ENCODE measurements at places on chromosomes 13 and 19.
A peak's percentile ranks its signal among the peaks of the same experiment; 100 is the strongest.

DNA sequence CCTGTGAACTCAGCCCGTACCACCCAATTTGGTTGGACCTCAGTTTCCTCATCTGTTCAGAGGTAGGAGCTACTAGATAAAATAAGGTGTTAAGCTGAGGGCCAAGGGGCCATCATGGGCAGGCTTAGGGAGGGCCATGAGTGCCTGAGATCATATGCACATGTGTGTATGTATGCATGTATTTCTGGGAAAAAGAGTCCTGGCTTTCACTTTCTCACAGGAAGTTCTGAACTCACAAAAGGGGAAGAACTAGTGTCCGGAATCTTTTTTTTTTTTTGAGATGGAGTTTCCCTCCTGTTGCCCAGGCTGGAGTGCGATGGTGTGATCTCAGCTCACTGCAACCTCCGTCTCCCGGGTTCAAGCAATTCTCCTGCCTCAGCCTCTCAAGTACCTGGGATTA, 18.9 kb downstream of the TGFB1 start:
- no peak for DNase-seq

- no peak for DNase-seq
Measured at GRCh38 chr19:57071444-57071843, 48.3 kb upstream of the USP29 start.

- no peak for DNase-seq
Measured at GRCh38 chr19:47319923-47320871, 10.5 kb downstream of the C5AR1 start.

DNA sequence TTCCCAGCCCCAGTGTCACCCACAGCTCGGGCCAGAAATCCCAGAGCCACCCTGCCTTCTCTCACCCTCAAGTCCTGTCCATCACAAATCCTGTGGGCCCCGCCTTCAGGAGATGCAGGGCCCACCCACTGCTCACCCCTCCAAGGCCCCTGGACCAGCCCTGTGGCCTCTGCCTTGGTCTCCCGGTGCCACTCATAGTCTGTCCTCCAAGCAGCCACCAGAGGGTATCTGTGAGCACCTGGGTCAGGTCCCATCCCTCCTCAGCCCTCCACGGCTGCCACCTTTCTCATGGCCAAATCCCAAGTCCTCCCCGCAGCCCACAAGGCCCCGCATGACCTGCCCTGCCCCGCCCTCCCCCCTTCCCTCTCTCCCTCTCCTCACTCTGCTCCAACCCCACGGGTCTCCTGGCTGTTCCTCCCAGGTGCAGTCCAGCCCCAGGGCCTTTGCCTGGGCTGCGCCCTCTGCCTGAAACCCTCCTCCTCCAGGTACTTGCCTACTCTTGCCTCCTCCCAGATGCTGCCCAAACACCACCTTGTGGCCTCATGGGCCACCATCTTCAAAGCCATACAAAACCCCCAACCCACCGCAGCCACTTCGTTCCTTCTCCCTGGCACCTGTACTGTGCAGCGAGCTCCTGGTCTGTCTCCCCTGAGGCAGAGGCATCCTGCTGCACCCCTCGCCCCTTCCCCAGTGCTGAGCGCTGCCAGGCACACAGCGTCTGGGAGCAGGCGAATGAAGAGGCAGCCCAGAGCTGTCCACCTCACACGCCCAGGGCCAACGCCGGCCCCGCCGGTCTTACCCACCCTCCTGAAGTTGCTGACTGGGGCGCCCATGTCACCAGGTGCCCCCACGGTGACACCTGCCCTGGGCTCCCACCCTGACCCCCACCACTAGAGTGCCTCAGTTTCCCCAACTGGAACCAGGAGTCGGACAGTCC, 13.2 kb upstream of the UQCR11 start:
- peak; percentile 47 for DNase-seq

GRCh38 chr13:88676016-88676415, 1004.8 kb downstream of the SLITRK5 start:
- no peak for DNase-seq

- no peak for DNase-seq
Measured at GRCh38 chr13:112182846-112183531, 116.0 kb downstream of the SOX1 start.

DNA sequence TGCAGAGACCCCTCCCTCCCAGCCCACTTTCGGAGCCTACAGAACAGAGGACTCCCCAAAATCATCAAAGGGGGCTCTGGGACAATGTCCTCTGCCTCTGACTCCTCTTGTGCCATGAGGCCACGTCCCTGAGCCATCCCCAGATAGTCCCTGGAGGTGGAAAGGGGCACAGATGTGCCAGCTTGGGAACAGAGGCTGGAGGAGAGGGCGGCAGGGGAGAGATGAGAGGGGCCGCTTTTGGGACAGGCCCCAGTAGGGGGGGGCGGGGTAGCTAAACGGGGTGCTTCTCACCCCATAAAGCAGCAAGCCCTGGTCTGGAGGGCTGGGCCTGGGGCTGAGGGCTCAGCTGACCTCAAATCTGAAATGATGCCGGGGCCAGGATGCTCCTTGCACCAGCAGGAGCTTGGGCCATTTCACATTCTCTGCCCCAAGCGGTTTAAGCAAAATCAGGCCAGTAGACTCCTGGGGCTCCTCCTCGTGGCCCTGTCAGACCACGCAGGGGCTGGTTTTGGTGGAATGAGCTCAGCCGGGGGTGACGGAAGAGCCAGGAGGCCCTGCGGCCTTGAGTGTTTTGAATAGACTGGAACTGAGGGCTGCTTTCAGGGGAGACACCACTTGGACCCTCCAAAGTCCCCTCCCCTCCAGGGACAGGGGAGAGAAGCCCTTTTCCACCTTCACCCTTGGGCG, 27.1 kb downstream of the ONECUT3 start:
- DNase-seq = no peak

GRCh38 chr19:11921852-11922495, 2.9 kb upstream of the ZNF700 start:
- no peak for DNase-seq

DNA sequence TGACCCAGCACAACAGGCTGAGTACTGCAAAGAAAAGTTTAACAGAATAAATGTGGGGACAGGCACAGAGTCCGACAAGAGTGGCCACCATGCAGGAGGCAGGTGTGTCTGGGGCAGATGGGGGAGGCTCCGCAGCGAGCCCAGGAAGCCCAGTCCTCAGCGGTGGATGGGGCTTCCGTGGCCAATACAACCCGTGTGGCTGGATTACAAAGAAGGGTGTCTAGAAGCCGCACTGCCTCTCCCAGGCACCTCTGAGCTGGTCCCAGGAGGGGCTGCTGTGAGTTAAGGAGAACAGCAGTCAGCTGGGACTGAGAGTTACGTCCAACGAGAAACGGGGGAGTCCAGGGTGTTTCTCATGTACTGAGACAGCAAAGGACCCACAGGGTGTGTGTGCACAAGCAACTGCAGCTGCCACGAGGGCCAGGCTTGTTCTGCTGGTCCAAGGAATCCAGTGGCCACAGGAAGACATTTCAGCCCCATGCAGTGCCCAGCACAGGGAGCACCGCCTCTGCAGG, 70.2 kb downstream of the SPACA7 start:
- no peak for DNase-seq

GRCh38 chr19:58361900-58362271, 665 bp downstream of the ZNF497 start:
- peak; percentile 55 for DNase-seq

DNA sequence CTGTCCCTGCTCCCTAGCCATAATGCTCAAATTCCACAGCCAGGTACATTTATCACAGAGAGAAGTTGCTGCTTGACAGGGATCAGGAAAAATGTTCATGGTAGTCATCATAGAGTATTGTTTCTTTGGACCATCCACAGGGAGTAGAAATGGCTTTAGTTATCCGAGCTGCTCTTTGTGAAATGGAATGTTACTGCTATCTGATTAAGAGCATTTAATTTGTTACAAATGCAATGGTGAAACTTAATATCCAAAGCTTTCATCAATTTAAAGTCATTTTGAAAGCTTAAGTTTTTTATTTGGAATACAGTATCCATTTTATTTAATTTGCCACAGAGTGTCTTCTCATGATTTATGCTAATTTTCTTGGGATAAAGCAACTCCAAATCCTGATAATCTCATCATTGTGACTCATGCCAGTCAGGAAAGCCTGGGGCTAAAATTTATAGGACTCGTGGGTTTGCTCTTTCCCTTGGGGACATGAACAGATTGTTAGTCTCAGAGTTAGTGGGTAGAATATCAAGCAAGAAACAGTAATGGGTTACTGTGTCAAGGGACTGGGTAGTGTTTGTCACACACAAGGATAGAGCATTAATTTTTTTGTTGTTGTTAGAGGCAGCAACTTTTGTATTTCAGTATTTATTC, 59.8 kb downstream of the SCEL start:
- DNase-seq = peak; percentile 1

DNA sequence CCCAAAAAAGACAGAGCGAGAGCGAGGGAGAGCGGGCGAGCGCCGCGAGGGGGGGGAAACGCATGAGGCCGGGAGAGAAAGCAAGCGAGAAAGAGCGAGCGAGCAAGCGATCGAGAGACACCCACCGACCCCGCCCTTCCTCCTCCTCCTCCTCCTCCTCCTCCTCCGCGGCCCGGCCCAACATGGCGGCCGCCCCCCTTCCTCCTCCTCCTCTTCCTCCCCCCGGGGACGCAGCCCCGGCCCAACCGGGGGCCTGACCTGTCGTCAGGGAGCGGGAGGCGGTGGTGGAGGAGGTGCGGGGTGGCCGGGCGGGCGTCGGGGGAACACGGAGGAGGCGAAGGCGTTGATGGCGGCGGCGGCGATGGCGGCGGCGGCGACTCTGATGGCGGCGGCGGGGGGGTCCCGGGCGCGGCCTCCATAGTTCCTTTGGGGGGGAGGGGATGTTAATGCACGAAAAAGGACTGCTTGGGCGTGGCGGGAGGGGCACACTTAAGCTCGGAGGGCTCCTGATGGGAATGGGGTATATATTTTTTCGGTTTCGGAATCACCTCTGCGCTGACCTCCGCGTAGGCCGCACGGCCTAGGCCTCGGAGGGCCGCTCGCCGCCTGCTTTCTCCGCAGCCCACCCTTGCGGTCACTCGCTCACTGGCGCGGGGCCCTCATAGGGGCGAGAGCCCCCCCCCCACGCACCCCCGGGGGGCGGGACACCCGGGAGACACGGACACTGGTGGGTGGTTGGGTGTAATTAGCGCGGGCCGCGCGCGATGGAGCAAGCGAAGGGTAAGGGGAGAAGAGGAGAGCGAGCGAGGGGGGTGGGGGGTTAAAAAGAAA, 1.2 kb downstream of the ZC3H4 start:
- DNase-seq = peak; percentile 55
